ENCODE measurements at places on chromosomes 1 and 21.

DNA sequence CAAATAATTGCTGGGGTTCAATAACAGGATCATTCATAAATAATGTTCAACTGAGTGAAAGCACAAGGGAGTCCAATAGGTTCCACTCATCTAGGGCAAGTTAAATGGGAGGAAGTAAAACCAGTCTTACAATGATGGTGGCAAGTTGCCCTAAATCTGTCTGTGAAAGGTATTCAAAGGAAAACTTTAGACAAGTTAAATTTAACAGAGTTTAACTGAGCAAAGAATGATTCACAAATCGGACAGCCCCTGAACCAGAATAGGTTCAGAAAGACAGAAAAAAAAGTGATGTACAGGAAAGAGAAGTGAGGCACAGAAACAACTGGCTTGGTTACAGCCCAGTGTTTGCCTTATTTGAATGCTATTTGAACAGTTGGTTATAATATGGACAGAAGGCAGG lies 183.5 kb upstream of the ADGRL4 start:
- DNase-seq, result no peak

DNA sequence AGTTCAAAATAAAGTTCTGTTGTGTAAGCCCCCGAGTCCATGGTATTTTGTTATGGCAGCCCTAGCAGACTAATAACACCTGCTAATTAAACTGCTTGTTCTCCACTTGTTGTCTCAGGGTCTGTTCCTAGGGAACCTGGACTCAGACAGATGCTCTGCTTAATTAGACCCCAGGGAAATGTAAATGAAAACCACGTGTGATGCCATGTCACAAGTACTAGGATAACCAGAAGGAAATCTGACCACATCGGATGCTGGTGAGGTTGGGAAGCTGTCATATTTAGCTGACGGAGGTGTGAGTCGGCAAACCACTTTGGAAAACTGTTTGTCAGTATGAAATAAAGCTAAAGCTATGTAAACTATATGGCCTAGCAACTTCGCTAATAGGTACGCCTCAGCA lies 19.6 kb downstream of the EDN2 start:
- no peak for DNase-seq

GRCh38 chr1:11563560-11564069 lies 84.7 kb downstream of the DISP3 start:
- DNase-seq, result no peak

GRCh38 chr1:63198871-63199394 lies 123.4 kb upstream of the FOXD3 start:
- DNase-seq, result no peak

- DNase-seq, result no peak
Observed at GRCh38 chr1:67607286-67607685, 77.7 kb upstream of the GADD45A start.

DNA sequence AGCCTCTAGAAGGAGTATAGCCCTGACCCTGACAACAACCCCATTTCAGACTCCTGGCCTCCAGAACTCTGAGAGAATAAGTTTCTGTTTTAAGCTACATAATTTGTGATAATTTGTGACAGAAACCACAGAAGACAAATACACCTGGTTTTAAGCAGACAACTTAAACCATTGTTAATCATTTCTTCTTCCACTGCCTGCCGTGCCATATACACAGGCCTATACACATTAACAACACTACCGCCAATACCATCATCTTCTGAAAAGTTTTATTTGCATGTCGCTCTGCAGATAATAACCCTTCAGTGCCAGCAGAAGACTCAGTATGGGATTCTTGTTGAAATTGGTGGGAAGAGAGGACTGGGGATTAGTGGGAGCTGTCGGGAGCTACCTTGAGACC lies 39.9 kb upstream of the KRTAP19-8 start:
- DNase-seq, result no peak

- DNase-seq, result no peak
Observed at GRCh38 chr1:214377886-214378285, 96.9 kb downstream of the SMYD2 start.

DNA sequence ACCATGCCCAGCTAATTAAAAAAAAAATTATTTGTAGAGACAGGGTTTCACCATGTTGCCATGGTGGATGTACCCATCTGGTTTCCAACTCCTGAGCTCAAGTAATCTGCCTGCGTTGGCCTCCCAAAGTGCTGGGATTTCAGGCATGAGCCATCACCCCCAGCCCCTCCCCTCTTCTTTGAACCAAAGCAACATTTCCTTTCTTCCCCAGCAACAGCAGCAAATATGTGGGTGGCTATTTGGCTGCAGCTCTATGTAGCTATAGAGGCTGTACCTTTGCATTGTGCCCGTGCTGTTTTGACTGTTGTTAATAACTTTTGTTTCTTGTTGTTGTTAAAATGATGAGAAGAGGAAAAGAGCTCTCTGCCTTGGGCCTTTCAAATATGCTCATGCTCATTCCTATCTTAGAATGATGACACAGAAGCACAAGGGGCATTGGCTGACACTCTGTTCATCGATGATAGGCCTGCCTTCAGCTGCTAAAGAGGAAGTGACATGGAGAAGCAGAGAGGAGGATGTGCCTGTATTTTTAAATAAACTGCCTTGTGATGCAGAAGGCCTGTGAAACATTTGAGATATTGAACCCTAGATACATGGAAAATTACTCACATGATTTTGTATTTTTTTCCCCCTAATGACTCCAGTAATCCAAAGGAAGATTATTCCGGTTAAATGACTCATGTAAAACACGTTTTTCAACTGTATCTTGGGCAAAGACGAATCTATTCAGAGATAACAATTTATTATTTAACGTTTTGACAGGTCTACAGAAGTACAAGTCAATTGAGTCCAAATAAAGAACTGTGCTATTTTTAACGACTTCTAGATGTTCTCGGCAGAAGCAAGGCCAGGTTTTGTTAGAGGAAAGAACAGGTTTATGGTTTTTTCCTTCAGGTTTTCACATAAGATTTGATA lies 20.5 kb upstream of the XPR1 start:
- no peak for DNase-seq

- no peak for DNase-seq
Observed at GRCh38 chr21:39238275-39238674, 55.0 kb upstream of the PSMG1 start.

All from stimulated activated CD4-positive, alpha-beta T cell treated with anti-CD3 and anti-CD28 coated beads, Interleukin-2, amount 100 ng/mL, for 48 hours (primary cell).